Activated naive CD4-positive, alpha-beta T cell treated with anti-CD3 and anti-CD28 coated beads, Interleukin-2, amount 50 U/mL, for 16 hours (primary cell): ENCODE measurements at places on chromosomes 5 and 9.

DNA sequence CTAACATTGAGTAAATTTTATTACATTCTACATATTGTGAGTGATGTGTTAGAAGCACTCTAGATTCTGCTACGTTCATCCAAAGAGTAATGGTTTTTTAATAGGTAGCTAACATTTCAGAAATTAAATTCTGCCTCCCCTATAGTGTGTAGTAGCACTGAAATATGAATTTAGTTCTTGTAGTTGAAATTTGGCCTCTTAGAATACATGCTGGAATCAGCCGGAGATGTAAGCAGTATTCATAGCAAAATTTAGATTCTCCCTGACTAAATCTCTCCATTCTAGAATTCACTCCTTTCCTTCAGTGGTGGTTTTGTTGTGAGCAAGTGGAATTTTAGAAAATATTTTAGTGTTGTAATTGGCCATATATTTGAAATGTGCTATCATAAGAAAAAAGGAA, 799.9 kb upstream of the CDH10 start:
- no peak for DNase-seq

DNA sequence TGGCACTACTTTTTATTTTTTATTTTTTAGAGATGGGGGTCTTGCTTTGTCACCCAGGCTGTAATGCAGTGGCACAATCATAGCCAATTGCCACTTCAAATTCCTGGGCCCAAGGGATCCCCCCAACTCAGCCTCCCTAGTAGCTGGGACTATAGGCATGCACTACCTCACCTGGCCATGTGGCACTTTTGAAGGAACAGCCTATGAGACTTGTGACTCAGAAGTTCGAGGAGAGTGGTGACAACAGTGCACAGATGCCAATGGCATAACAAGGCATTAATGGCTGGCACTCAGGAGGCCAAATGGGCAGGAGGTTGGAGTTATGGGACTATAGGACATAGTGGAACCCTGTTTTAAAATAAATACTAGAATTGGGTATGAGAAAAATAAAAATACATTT, 33.7 kb downstream of the ANKRD31 start:
- no peak for DNase-seq

GRCh38 chr5:893137-893506, 438 bp downstream of the TRIP13 start:
- no peak for DNase-seq

- no peak for DNase-seq
These were observed 89.8 kb upstream of the GABRP start for GRCh38 chr5:170693701-170694100.

DNA sequence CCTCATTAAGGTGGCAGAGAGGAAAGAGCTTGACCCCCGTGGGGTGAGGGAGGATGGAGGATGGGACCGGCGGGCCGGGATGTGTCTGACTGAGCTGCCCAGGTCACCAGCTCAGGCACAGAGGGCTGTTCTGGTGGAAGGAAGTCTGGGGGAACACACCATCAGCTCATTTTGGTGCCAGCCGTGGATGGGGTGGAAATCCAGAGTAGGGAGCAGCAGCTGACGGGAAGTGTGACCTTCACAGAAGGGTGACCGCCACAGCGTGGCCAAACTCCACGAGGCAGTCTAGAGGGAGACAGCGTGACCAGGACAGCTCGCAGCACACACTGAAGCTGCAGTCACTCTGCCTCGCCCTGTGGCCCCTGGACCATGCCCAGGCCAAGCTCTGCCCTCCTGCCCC, 45.3 kb upstream of the PHYKPL start:
- no peak for DNase-seq

- DNase-seq: no peak
These were observed 325.9 kb upstream of the DAB2 start for GRCh38 chr5:39750661-39751060.

DNA sequence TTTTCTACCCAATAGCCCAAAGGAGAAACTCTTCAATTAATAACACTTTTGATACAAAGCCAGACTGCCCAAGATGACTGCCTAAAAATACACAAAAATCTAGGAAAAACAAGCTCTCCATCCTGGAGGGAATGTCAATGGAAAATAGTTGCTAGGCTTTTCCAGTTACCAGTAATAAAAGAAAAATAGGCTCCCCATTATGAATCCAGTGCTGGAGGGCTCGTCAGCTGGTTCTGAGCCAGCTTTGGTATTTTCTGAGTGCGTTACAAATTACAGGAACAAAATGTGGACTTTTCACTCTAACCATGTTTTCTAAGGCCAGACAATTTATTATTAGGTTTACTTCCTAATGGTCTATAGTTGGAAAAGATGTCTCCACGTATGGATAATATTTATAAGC, 414.5 kb downstream of the ACTL7B start:
- no peak for DNase-seq

DNA sequence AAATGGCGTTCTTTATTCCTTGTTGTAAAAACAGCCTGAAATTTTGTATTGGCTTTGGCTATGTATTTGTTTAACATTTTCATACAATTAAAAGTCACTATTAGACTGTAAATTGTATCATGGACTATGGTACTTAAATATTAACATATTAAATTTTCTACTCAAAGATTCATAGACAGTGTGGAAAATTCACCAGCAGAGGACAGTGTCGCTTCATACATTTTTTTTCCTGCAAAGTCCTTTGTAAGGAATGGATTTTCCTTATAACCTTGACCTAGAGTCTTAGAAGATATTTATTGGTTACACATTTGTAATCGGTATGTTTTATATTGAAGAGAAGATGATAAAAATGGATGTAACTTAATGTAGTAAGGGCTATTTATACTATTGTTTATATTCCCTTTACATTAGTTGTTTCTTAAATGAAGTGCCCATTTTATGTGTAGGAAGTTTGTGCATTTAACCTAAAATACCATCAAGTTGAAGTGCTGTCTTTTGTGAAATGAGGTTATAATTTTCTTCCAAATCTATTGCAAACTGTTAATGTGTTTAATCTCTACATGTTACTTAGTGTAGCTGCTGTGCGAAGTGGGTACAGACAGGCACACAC, 150.1 kb downstream of the KDM4C start:
- no peak for DNase-seq

DNA sequence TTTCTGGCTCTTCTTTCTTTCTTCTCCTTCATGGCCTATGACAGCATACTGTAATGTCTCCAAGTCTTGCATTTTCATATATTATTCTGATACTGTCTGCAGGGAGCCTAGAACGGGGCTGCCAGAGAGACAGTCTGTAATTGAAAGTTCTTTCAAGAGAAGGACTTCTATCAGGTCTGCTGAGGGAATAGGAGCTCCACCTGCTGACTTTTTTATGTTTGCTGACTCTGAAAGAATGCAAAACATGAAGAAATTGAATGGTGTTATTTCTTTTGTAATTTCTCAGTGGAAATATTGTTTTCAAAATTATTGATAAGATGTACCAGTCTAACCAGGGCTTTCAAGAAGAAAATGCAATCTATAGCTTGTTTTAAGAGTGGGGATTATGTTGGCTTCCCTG, 121.9 kb upstream of the RFX3 start:
- no peak for DNase-seq

DNA sequence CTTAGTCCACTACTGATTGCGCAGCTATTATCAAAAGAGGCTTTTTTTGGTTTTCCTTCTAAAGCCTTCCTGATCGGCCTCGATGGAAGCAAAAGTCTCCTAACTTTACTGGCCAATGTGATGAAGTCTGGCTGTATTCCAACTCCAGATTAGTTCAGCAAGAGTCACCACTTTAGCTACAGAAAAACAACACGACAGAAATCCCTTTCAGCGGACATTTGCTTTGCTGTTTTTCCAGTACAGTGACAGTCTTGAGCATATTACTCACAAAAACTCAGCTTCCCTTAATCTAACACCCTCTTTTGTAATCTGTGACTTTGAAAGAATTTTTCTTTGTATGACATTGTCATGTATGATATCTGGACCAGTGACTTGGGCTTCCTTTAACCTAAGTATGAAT, 95.7 kb downstream of the HOMER1 start:
- DNase-seq: no peak

GRCh38 chr9:114406441-114406840, 18.7 kb upstream of the AKNA start:
- DNase-seq: no peak

- DNase-seq: no peak
These were observed 23.2 kb upstream of the CARNMT1 start for GRCh38 chr9:75051285-75051684.

GRCh38 chr9:36893911-36894310, 140.2 kb downstream of the PAX5 start:
- DNase-seq: no peak

GRCh38 chr9:124291801-124292396, 34.1 kb downstream of the NEK6 start:
- DNase-seq: no peak

- no peak for DNase-seq
These were observed 116.3 kb downstream of the PTTG1 start for GRCh38 chr5:160537940-160538339.

GRCh38 chr5:113202287-113202686, 225.7 kb downstream of the DCP2 start:
- no peak for DNase-seq

DNA sequence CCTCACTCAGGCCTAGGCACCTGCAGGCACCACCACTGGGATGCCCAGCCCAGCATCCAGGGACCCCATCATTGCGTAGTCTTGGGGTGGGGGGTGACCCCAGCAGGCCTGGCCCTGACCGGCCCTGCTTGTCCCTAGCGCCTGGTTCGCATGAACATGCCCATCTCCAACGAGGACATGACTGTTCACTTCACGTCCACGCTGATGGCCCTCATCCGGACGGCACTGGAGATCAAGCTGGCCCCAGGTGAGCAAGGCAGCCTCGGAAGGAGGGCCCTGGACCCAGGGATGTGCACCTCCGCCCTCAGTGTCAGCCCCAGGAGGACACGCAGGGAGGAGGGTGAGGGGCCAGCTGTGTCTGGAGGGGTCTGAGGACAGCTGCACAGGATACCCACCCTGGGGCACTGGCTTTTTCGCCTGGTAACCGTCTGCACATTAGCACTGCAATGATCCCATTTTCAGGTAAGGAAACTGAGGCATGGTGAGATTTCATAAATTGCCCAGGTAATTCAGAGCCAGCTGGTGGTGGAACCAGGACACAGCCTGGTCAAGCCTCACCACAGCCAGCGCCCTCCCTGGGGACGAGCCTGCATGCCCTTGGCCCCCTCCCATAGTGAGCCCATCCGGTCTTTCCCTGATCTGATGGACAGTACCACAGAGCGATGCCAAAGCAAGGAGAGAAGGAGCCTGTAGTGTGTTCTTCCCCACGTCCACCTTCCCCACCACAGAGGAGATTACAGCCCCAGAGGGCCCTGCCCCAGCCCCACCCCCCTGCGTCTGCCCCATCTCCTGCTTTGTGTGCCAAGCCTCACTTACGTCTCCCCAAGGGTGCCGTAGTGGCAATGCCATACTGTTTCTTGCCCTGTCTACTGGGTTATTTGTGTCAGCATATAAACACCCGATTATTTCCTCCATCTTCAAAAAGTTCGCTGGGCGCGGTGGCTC, 228.3 kb downstream of the CACNA1B start:
- DNase-seq: no peak

DNA sequence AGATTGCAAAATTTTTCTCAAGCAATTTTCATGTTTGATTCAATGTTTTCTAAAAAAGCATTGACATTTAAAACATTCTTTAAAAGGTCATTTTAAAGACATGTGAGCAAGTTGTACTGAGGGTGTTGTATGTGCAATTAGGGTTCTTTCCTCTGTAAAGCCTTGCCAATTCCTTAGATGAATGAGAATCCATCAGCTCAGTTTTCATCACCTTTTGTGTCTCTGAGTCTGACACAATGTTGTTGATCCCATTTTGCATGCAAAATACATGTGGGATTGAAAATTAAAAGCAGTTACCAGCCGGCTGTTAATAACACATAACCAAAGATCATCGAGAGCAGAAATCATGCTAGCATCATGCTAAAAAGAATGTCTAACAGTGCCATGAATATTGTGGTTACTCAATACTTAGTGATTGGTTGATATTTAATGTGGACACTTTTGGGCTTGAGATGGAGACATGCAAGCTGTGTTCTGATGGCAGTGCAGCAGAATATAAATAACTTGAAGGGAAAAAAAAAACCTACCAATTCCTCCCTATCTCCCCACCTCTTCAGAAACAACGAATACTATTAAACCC, 57.7 kb downstream of the FGF10 start:
- no peak for DNase-seq

DNA sequence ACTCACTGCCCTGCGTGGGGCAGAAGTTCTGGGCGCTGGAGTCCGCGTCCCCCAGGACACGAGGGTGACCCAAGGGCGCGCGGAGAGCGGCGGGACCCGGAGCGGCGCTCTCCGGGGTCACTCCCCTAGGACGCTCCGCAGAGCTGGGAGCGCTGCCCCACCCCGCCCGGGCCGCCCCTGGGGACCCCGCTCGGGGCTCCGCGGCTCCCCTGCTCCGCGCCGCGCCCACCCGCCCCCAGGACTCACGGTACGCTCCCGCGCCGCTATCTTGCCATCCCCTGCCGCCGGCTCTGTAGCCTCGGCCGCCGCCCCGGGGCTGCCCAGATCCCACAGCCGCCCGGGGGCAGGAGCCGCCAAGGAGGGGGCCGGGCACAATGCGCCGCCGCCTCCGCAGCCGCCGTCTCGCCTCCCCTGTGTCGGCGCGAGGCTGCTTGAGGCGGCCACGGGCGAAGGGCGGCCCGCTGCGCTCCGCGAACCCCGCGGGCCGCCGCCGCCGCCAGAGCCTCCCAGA, 303 bp downstream of the LIFR start:
- DNase-seq: peak; percentile 24

- no peak for DNase-seq
These were observed 387.4 kb upstream of the PDE4D start for GRCh38 chr5:60280943-60281342.

DNA sequence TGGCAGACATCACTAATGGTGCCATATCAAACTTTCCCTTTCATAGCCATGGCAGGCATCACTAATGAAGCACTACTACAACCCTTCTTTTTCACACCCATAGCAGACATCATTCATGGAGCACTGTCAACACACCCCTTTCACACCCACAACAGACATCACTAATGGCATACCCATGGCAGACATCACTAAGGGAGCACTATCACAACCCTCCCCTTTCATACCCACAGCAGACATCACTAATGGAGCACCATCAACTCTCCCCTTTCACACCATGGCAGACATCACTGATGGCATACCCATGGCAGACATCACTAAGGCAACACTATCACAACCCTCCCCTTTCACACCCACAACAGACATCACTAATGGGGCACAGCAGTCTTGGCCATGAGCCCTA, 33.7 kb downstream of the LAMC3 start:
- DNase-seq: no peak

- DNase-seq: no peak
These were observed 78.9 kb downstream of the APBA1 start for GRCh38 chr9:69593301-69593700.

DNA sequence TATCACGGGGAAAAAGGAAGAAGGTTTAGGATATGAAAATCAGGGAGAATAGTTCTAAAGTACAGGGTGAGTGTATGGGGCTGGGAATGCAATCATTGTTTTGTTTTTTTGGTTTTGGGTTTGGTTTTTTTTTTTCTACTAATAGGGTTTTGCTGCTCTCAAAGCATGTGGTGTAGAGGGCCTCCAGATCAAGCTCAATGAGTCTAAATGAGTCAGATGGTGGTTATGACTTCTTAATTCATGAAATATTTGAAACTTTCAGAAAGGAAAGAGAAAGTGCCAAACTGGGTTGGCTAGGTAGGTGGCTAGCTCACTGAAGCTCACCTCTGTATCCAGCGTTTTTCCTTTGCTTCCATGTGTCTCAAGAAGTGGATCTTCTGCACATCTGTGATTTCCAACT, 10.7 kb downstream of the OR1L8 start:
- DNase-seq: no peak
